ENCODE measurements at places on chromosomes 7 and 10. TPM values are rescaled to one million over a fixed set of nuclear protein-coding genes. Genes with fewer than 3 reads are reported as not detected.

DNA sequence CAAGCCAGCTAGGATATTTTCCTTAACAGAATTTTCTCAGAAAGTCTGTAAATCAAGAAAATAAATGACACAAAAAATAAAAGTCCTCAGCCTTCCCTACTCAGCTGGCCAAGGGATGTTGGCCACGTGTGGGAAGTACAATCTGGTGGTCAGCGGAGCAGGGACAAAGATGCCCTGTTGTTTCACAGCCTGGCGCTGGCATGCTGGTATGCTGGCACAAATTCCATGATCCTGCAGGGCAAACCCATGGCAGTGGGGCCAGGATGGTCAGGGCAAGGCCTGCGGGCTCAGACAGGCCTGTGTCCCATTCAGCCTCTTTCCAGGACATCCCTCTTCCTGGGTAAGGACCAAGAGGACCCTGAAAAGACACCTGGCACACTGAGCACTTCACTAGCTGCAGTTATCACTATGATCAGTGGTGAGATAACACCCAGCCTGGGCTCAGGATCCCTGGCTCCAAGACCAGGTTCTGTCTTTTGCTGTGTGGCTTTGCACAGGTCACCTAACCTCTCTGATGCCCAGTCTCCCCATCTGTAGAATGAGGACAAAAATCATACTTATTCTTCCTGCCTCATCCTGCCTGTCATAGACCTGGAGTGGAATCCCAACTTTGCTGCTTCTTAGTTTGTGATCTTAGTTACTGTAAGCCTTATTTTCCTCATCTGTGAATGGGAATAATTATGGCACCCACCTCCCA is 10.8 kb upstream of the HSPA12A start:
- no peak for DNase-seq

DNA sequence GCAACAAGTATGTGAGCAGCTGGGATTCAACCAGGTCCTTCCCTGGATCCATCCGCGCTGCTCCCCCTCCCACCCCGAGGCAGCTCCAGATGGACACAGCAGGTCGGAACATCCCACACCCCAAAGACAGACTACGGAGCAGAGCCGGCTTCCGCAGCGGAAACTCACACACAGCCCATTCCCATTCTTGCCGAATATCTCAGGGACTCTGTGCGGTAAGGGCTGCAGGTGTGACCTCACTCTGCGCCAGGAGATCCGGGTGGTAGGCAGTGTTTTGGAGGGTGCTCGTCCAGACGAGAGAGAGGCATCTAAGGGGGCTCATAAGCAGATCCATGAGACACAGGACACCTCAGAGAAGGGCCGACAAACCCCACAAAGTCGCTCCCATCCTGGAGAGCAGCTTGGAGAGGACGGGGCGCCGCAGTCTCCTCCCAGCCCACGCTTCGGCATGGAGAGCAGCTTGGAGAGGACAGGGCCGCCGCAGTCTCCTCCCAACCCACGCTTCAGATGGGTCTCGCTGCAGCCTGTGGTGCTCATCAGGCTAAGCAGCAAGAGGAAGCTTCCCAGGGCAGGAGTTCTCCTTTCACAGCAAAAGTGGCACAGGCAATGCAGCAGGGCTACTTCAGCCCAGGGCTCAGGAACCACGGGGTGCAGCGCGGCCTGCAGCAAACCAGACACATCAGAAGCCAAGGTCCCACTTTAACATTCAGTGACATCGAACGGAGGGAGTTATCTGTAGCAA is 179.9 kb downstream of the DIP2C start:
- no peak for DNase-seq

DNA sequence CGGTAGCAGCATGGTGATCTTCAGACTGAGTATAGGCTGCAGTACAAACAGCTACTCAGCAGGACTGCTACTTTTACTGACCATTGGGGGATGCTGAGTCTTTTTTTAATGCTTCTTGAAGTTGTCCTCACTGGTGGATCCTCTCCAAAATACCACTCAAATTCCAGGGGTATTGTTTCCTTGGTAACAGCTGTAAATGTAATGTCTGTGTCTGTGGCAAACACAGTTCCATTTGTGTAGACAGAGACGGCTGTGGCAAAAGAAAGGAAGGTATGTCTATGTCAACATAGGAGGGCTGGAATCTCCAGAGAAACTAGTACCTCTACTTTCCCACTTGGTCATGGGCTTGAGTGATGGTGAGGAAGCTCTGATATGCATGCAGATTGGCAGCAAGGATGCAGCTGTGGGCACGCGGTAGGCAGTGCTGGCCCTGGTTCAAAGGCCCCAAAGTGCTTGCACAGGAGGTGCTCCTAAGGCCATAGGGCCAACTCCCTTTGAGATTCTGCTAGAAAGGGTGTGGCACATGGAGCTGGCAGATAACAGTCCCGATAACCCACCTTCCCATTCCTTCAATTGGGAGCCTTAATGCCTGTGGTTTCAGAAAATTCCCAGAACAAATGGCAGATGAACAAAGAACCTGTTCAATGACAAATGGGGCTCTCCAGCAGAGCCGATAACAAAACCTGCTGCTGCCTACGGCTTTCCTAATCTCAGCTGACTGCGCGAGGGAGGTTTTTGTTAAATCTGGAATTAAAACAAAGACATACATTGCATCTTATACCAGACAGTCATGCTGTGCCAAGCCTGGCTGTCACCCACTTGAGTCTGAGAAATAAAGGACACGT is 43.0 kb downstream of the PKD1L1 start:
- DNase-seq = no peak

SLC26A4 gene
- 0.52 TPM for total RNA-seq

C7orf33 gene
- not detected for total RNA-seq
